ENCODE measurements at places on chromosomes 3 and 15. TPM values are rescaled to one million over a fixed set of nuclear protein-coding genes. Genes with fewer than 3 reads are reported as not detected.
A peak's percentile ranks its signal among the peaks of the same experiment; 100 is the strongest.

The ALAS1 gene
- 103 TPM for total RNA-seq

The CCR2 gene
- 1.2 TPM for total RNA-seq

The NOX5 gene
- 0.17 TPM for total RNA-seq

The ZMYND10 gene
- total RNA-seq, result 0.60 TPM

The SKOR1 gene
- total RNA-seq, result 0.58 TPM

DNA sequence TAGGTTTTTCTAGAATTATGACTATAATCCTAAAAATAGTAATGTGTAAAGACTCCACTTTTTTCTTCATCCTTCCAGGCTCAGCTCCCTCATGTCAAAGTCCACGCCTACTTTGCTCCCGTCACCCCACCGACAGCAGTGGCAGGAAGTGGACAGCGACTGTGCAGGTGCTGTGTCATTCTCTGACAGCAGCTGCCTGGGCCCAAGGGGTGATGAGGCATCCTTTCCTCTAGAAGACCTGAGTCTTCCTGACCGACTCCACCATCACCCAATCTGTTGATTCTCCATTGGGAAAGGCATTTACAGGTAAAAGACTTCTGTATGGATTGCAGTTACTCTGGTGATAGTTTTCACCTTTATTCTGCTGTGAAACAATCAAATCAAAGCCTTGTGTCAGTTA, 54.8 kb downstream of the UBP1 start:
- no peak for DNase-seq

DNA sequence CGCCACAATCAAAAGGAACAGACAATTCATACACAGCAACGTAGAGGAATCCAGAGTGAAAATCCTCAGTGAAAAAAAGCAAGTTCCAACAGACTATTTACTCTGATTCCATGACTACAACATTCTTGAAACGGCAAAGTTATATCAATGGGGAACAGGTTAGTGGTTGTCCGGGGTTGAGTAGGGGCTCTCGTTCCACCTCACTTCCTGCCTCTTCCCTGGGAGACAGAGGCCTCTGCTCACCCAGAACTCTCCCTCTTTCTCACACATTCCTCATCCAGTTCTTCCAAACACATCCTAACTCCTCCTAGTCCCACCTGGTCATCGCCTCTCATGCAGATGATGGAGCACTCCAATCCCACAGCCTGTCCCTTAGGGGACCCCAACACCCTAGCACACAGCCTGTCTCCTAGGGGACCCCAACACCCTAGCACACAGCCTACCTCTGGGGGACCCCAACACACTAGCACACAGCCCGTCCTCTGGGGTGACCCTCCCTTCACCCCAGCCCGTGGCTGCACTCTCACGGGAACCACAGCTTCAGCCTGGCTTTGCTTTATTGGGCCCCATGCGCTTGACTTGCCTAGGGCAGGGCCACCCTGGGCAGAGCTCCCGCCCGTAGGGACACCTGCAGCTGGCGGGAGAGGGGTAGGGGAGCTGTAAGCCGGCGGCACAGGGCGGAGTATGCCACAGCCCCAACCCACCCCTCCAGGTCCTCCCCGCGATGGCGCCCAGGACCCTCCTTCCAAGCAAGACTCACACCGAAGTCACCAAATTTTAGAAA, 5.2 kb downstream of the OCA2 start:
- peak; percentile 64 for DNase-seq

- DNase-seq, result no peak
Observed at GRCh38 chr3:165614337-165614736, 222.9 kb downstream of the BCHE start.

DNA sequence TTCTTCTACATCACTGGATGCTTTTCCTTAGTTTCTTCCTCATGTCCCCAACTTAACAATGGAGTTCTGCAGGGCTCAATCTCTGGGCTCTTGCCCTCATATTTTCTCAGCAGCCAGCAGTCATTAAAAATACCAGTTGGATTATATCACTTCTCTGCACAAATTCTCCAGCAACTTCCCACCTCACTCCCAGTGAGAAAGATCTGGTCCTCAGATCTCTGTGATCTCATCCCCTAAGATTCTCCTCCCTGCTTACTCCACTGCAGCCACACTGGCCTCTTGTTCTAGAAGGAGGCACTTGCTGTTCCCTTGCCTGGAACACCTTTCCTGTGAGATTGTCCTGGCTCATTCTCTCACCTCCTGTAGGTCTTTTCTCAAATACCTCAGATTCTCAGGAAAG, 6.1 kb downstream of the ERICH6 start:
- DNase-seq, result no peak

- DNase-seq, result no peak
Observed at GRCh38 chr15:79329171-79329611, 18.3 kb downstream of the TMED3 start.

DNA sequence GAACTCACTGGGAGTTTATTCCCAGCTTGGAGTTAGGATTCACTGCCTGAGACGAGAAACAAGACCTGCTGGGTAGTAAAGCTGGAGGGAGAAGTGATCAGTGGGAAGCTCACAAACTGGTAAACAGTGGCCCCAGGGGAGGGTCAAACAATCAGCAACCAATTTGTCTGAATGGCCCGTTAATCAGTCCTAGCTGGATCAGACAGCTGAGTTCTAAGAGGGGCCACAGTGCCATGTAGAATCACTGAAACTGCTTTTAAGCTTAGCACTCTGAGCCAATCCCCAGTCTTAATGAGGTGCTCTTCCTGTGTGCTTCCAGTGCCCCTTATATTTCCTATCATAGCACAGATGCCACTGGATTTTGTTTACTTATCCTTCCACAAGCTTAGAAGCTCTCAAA, 591.7 kb downstream of the RSL24D1 start:
- no peak for DNase-seq

- peak; percentile 9 for DNase-seq
Observed at GRCh38 chr3:38019658-38020341, 9.6 kb downstream of the PLCD1 start.

GRCh38 chr15:101381671-101382212, 86.7 kb upstream of the SNRPA1 start:
- DNase-seq, result no peak

- DNase-seq, result no peak
Observed at GRCh38 chr15:72242775-72243370, 11.9 kb upstream of the PKM start.

DNA sequence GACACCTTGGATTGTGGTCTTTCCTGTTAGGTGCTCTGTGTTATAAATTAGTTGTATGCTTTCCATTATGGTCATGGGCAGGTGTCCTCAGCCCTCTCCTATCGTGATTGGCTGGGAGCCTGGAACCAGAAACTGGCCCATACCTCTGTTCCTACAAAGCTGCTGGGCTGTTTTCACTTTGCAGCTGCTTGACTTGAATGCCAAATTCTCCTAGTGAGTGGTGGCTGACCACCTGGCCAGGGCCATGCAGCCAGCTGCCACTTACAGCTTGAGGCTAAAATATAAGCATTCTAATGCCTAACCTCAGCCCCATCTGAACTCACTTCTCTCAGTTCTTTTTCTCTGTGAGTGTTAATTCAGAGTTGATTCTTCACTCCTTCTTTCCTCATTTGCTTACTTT, 239.3 kb upstream of the GBE1 start:
- no peak for DNase-seq

DNA sequence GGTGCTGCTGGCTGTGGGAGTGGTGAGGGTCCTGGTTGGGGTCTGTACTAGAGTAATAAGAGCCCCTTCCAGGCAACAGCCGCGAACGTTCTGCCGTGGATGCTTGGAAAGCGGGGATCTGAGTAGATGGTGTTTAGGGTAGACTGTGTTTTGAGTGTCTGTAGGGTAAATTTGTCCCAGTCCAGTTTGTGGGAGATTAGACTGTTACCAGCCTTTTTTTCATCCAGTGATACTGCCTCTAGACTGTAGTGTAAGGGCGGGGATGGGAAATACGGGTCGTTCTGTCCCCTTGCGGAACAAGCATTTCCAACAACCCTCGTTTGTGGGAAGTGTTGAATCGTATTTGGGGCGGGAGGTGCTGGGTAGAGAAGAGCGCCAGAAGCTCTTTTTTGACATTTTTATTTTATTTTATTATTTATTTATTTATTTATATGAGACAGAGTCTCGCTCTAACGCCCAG, 424 bp downstream of the HAUS2 start:
- no peak for DNase-seq

DNA sequence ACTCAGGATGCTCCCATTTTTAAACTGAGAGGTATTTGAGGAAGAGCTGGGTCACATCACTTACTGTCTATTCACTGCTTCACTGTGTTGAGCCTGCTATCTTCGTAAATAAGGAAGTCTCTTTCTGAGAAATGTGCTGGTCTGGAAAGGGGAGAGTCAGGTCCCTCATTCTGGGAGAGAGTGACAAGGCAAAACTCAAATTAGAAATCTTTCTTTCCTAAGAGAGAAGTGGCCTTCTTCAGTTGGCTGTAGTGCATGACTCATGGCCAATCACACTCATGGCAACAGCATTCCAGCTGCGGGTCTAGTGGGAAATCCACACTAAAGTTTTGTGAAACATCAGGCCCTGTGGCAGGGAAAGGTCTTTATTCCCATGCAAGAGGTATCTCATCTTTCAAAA, 11.5 kb upstream of the TIMP4 start:
- no peak for DNase-seq

GRCh38 chr3:50454481-50455070, 48.9 kb downstream of the CACNA2D2 start:
- DNase-seq, result no peak

DNA sequence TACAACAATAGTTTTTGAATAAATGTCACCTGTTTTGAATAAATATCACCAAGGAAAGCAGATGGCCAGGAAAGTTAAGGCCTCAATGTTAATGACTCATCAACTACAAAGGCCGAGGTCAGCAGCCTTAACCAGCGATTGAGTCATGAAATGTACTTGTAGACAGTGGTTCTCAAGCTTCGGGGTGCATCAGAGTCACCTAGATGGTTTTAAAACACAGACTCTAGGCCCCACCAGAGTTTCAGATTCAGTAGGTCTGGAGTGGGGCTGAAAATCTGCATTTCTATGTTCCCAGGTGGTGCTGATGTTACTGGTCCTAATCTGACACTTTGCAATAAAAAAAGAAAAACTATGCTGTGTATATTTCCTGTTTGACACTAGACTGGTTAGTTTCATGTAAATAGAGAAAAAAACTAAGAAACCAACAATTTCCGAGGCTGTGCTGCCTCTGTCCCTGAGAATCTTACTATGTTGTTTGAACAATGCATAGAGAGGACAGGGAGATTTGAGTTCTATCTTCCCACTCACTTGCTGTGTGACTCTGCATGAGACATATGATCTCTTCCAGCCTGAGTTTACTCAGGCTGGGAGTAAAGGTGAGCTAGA, 9.8 kb downstream of the RAB27A start:
- no peak for DNase-seq

- no peak for DNase-seq
Observed at GRCh38 chr3:17820704-17821103, 78.3 kb upstream of the TBC1D5 start.

DNA sequence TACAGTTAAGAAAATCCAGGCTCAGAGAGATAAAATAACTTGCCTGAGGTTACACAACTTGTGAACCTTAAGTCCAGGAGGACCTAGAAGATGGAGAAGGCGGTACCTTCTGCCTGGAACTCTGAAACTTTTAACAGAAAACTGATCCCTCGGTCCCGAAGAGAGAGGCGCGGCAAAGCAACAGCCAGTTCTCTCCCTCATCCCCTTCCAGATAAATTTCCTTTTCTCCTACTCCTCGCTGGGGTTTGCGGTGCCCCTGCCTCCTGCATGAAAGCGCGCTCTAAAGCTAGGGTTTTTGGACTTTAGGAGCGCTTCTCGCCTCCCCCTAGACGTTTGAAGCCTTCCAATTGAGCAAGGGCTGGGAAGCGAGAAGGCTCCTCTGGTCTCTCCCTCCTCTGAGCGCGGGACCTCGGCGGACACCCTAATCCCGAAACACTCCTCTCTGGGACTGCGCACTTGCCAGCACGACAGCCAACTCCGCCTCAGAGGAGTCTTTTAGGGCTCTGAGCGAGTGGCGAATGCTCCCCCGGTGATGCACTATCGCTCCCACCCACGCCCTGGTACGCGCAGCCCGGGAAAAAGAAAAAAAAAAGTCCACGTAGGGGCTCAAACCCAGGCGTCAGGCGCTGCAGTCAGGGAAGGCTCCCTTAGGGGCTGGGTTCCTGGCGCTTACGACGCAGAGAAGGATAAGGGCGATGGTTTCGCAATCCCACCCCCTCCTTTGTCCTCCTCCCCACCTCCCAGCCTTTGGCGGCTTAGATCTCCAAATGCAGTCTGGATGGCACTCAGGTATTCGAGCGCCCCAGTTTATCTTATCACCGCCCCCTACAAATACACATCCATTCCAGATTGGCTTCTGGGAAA, 7.9 kb upstream of the EOMES start:
- DNase-seq, result no peak

DNA sequence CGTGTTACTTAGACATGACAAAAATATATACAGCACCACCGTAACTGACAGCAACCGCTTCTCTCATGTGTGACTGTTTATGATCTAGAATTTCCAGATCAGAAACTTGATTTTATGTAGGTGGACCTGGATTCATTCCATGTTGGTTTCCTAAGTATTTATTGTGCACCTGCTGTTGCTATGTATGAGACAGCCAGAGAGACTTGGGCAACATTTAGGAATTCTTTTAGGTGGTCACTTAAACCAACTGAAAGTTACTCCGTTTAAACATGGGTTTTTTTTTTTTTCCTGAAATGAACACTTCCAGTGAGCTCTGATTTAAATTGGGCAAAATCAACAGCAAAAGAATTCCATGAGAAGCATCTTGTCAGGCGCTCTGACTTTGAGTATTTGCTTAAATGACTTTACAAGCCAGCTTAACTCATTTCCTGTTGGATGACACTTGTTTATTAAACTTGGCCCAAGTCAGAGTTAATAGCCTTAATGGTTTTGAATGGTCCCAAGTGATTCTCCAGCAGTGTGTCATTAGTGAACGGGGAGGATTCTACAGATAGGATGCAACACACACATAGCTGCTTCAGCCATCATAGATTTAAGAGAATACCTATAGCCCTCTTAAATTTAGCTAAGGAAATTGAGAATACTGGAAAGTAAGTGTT, 31.8 kb downstream of the MITF start:
- no peak for DNase-seq

GRCh38 chr3:58021962-58022361, 13.7 kb downstream of the FLNB start:
- DNase-seq, result no peak

GRCh38 chr3:153973722-153974265, 147.4 kb upstream of the ARHGEF26 start:
- no peak for DNase-seq

DNA sequence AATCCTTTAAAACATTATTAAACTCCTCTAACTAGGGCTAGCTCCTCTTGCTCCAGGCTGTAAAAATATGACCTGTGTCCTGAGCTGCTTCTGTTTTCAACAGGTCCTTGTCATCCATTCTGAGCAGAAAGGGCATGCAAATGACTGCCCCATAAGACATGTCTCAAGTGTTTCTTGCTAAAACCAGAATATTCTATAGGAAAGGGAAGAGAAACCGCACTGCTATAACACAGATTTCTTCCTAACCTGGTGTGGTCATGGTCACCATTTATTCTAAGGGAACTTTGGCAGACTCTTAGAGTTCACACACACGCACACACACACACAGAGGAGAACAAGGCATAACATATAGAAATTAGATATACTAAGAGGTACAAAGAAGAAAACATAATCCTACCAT, 34.2 kb upstream of the B3GNT5 start:
- DNase-seq, result no peak

Measured in mucosa of descending colon (tissue), 3 donors.